ENCODE measurements at places on chromosomes 13 and 19.

DNA sequence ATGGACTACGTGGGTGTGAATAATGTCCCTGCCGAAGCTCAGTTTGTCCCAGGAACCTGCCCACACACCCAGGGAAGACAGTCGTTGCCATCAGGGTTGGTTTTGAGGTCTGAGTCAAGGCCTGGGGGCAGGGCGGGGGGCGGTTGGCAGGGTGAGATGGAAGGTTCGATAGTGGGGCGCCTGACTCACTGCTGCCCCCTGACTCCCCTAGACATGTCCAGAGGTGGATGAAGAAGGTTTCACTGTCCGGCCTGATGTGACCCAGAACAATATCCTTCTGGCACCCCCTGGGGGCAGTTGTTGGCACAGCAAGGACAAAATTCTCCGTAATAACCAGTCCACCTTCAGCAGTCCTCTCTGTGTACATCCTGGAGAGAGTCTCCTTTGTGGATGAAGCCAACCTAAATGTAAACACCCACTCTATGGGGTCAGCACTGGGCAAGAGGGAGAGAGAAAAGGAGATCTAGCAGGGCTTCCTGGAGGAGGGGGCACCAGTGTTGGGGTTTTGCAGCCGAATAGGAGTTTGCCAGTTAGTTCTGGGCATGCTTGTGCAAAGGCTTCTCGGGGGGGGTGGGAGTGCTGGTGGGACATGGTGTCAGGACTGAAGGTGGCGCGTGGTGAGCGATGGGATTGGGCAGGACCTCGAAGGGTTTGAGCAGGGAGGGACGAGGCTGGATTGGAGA, 19.6 kb upstream of the B3GNT3 start:
- no peak for DNase-seq

- no peak for DNase-seq
Measured at GRCh38 chr13:35600137-35600536, 123.6 kb upstream of the MAB21L1 start.

- DNase-seq = no peak
Measured at GRCh38 chr13:82196087-82196486, 1686.2 kb downstream of the SLITRK1 start.

- DNase-seq = peak; percentile 73
Measured at GRCh38 chr13:89514534-89515312, 1832.8 kb upstream of the MIR17HG start.

- no peak for DNase-seq
Measured at GRCh38 chr19:33358408-33358807, 15.1 kb upstream of the CEBPG start.

DNA sequence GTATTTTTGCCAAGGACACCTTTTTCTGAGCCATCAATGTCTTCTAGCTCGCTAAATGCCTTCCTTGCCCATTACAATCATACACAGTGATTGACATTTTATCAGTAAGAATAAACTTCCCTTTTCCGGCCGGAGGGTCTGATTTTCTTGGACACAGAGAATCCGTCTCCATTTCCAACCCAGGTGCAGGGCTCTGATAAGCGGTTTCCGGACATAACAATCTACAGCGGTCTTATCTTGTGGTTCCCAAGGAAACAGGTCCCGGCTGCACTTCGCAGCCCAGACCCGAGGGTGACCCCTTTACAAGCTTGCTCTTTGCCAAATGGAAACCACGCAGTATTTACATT, 5.1 kb upstream of the ZNF77 start:
- no peak for DNase-seq

DNA sequence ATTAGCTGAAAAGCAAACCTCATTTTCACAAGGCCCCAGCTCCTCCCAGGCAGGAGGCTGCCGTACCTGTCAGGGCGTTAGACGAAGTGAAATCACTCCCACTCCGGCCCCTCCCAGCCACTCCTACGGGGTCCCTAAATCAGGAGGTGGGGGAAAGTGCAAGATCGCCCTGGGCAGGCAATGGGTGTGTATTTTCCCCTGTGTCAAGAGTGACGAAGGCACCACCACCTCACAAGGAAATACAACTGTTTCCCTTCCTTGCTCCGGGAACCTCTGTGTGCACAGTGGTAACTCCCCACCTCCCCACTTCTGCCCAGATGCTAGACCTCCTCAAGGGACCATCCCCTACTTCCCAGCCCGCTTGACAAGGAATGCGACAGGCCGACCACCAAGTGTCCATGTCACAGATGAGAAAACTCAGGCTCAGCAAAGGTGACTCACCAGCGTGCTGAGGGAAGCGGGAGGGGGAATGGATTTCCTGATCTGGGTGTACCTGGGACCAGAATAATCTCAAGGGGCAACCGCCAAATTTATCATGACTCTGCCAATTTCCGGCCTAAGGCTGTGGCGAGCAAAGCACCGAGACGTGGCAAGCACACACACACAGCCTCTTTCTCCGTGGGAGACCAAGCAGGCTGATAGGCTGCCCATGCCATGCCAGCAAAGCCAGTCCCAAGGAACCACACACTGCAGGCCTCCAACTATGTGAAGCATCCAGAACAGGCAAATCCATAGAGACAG, 7.3 kb downstream of the PPP6R1 start:
- DNase-seq = no peak

- DNase-seq = no peak
Measured at GRCh38 chr13:106213028-106213757, 322.3 kb downstream of the EFNB2 start.

DNA sequence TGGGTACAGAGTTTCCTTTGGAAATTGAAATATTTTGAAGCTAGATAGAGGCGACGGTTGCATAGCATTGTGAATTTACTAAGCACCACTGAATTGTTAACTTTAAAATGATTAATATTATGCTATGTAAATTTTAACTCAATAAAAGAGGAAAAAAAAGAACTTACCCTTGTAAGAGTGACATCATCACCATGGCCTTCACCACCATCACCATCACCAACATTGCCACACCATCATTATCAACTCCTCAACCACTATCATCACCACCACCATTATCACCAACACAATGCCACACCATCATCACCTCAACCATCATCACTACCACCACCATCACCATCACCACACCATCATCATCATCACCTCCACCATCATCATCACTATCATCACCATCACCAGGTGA, 113.9 kb downstream of the TUBA3C start:
- DNase-seq = no peak

DNA sequence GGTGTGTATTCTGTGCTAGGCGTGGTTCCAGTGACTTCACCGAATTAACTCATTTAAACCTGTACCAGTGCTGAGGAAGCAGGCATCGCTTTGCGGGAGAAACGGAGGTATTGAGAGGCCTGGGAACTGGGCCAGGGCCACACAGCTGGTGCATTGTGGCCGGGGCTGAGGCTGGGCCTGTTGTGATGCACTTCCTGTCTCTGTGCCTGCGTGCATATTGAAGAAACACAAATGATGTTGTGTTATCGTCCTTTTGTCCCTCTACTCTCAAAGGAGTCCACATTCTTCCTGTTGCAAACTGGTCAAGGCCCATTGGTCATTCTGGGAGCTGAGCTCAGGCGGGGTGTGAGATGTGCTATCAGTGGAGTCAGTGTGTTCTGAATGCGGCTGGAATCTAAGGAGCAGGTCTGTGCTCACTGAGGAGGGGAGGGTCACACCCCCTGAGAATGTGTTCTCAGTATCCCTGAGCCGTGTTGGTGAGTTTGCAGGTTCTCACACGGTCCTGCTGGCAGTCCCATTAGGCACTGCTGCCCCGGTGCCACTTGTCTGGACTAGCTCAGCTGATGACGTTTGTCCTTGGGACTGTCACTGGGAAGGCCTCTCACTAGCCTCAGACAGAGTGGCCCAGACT, 62.1 kb downstream of the ARHGEF7 start:
- DNase-seq = no peak

DNA sequence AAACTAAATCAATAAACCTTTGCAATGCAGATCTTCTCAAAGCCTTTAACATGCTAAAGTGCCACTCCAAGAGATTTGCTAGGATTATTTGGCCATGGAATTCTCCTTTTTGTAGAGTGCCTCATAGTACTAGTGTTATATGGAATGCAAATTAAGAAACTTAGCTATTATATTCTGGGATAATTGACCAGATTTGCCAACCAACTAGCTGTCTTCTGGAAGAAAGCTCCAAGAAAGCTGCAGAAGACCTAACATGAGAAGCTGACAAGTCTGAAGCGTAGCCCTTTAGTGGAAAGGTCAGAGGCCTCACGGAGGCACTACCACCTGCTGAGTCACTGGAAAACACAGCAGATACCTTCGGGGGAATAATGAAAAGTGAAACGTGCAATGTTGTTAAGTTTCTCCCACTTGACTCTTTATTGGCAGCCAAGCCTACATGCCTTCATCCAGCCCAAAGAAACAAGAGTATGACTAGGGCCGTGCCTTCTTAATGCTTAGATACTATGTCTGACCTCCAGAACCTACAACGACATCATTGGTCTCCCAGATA, 29.8 kb upstream of the KATNAL1 start:
- no peak for DNase-seq

DNA sequence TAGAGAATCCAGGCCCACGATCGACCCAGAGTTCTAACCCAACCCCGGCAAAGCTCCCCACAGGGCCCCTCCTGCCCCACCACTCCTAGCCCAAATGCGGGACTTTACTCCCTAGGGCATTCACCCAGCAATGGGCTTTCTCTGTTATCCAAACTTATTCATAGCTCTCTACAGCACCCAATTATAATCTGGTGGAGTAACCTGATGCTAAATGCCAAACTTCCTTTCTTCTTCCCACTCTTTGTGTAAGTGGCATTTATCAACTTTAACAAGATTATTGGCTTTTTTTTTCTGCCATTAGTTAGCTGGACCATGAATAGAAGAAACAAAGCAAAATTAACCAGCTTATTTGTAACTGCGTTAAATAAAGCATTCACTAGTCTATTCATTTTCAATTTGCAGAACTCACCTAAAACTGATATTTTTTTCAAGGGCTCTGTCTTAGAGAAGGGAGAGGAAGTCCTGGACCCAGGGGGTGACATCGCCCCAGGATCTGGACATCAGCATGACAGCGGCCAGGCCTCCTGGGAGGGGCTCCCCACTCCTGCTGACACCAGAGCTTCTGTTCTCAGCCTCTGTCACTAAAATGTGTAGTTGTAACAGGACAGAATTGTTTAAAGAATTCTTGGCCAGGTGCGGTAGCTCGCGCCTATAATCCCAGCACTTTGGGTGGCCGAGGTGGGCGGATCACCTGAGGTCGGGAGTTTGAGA, 1.5 kb downstream of the FAM124A start:
- DNase-seq = no peak

GRCh38 chr19:19554074-19555023, 16.3 kb downstream of the CILP2 start:
- DNase-seq = peak; percentile 8

DNA sequence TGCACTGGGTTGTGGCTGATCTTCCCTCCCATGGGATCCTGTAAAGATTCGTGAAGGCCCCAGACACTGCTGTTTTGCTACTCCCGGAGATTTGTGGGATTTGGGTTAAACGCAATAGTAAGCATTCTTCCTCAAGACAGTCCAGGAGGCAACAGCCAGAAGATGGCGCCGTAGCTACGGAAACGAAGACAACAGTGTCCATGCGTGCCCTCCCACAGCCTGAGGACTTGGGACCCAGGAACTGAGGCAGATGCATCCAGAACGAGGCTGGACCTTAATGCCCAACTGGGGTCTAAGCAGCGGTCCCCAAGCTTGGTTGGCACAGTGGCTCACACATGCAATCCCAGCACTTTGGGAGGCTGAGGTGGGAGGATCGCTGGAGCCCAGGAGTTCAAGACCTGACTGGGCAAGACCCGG, 57.6 kb upstream of the ZNF507 start:
- DNase-seq = peak; percentile 27

GRCh38 chr13:45416516-45417128, 1.6 kb downstream of the SLC25A30 start:
- peak; percentile 74 for DNase-seq

DNA sequence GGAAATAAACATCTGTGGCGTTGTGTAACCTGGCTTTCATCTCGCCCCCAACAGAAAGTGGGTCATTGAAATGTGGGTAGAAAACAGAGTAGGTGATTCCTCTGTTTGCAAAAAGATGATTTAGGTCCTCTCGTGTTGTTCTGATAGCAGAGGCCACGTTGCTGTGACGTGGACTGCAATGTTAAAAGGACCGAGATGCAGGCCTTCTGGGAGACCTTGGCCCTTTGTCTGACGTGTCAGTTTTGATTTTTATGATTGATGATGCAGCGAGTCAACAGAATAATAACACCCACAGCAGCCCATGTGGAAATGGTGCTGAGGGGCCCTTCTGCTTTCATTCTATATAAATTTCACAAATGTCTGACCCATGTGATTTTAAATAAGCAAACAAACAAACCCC, 68.9 kb downstream of the FGF9 start:
- no peak for DNase-seq

DNA sequence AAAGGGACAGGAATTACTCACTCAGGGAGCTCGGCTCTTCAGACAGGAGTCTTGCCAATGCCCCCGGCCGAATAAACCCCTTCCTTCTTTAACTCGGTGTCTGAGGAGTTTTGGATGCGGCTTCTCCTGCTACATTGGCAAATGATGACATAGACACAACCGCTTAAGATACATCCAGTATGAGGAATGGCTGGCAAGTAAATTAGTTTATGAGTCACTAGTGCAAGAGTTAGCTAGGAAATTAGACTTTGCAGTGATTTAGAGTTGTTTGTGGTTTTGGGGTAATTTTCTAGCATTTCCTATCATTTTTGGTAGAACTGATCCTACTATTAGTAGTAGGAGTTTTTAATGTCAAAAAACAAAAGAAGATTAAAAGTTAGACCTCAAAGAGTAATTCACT, 166.2 kb downstream of the SLITRK1 start:
- DNase-seq = no peak

DNA sequence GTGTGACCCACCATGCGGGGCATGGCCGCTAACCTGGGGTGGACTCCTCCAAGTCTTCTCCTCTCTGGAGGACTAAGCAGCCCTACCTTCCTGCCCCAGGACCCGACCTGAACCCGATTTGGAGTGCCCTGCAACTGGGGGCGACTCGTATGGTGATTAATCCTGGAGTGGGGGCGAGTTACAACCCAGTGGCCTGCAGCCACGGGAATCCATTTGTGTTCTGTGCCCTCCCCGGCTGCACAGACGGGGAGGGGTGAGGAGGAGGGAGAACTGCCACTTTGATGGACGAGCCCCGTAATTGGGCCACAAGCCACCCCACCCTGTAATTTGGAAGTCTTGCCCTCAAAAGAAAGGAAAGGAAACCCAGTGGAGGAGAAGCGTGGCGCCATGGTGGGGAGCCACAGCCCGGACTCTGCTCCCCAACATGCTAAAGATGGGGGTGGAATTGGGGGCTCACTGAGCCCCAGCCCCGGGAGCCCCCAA, 18.0 kb downstream of the PRR36 start:
- DNase-seq = no peak

- peak; percentile 30 for DNase-seq
Measured at GRCh38 chr13:37929308-37929707, 59.7 kb upstream of the TRPC4 start.

DNA sequence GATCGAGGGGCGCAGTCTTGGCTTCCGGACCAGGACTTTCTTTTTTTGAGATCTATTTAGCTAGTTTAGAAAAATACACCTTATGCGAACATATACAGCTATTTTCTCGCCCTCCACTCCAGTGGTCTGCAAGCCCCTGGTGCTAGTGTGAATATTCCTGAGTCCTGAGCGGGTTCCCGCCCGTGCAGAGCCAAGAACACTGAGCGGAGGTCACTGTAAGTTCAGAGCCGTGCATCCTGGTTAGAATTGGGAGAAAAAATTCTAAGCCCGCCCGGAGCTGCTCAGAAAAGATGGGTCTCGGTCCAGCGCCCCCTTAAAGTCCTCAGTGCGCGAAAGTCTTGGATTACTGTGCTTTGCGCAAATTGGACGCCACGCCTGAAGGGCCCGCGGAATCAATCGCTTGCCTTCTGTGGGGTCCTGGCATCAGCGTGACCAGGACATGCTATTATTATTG, 117.7 kb downstream of the KCNRG start:
- DNase-seq = no peak

Measured in NCI-H748 treated with DMSO at 0.1 percent for 48 hours (cell line).